ENCODE measurements at places on chromosomes 2 and 18.

DNA sequence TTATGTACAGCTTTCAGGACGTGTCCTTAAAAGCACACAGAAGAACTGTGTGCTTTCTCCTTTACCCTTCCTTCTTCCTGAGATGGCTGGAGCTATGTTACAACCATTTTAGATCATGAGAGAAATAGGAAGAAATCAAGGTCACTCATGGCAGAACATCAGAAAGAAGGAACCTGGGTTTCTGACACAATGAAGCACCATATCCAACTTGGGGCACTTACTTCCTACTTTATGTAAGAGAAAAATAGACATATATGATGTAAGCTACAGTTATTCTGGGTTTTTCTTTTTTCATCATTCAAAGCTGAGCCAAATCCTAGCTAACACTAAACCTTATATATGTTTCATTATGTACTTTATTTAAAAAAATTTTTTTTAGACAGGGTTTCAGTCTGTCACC lies 79.5 kb downstream of the FAM161A start:
- no peak for DNase-seq

DNA sequence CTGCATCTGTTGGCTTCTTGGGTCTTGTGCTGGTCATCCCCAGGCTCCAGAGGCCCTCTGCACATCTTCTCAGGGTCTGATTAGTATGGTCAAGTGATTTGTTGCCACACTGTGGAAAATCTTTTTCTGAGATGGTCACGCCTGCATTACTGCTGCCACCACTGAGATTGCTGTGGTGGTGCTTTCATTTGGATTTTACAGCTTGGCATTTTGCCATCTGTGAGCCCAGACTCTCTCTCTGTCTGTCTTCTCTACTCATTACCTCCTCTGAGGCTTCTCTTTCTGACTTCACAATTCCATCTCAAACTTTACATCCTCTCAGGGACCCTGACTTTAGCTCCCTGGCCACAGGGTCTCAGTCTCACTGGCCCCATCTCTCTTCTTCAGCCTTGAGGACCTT lies 154.6 kb downstream of the LRRTM1 start:
- DNase-seq: no peak

DNA sequence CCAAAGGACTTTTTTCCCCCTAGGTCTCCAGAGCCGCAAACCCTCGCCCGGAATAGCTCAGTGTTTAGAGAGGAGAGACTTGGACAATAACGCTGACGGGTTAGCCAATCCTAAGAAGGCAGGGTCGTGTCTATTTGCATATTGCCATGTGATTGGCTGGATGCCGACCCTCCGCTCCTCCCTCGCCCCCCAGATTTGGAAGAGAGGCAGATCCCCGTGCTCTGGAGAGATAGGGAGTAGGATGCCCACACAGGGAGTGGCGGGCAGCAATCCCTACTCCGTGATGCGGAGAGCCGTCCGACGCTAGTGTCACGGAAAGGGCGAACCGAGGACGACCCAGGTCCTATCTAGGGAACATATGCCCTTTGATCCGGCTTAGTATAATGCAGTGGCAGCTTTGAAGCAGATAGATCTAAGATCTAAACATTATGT lies 1.4 kb downstream of the WNT6 start:
- no peak for DNase-seq

GRCh38 chr2:17814601-17815000 lies 1.7 kb upstream of the MSGN1 start:
- DNase-seq: no peak

- no peak for DNase-seq
Observed at GRCh38 chr18:1840878-1841277, 730.4 kb downstream of the METTL4 start.
